ENCODE measurements at places on chromosomes 5 and 9.
A peak's percentile ranks its signal among the peaks of the same experiment; 100 is the strongest.

- no peak for DNase-seq
These were observed 4.8 kb downstream of the PSMB7 start for GRCh38 chr9:124410321-124410913.

DNA sequence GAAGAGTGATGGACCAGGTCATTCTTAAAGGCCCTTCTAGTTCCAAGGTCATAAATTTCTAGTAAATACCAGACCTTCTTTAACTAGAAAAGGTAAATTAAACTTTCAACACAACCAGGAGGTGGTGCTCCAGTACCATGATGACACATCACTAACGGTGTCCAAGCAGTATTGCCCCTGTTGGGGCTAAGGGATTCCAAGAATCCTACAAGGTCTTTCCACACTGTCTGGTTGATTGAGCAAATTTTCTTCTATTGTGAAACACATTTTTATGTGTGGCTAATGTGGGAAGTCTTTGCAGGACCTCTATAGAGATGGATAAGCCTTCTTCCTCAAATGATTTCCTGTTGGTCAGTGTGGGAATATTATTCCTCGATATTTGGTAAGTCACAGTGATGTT lies 459.6 kb upstream of the PAPPA start:
- DNase-seq = peak; percentile 89

- DNase-seq = no peak
These were observed 84.2 kb downstream of the YIPF5 start for GRCh38 chr5:144086295-144086694.

DNA sequence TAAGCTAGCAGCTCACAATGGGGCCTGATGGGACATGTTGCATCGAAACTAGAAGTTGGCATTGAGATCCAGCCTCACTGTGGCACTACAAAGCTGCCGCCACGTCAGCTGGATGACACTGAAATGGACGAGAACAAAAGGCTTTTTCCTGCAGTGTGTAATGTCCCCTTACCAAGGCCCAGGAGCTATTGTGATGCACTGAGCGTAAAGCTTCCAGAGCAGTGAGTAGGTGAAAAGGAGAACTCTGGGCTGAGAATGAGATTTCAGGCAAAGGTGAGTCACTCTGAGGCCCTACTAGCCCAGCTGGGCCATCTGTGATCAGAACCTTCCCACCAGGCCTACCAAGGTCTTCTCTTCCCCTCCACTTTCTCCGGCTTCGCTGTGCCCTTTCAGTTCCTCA lies 528.1 kb upstream of the KLF4 start:
- DNase-seq = no peak

DNA sequence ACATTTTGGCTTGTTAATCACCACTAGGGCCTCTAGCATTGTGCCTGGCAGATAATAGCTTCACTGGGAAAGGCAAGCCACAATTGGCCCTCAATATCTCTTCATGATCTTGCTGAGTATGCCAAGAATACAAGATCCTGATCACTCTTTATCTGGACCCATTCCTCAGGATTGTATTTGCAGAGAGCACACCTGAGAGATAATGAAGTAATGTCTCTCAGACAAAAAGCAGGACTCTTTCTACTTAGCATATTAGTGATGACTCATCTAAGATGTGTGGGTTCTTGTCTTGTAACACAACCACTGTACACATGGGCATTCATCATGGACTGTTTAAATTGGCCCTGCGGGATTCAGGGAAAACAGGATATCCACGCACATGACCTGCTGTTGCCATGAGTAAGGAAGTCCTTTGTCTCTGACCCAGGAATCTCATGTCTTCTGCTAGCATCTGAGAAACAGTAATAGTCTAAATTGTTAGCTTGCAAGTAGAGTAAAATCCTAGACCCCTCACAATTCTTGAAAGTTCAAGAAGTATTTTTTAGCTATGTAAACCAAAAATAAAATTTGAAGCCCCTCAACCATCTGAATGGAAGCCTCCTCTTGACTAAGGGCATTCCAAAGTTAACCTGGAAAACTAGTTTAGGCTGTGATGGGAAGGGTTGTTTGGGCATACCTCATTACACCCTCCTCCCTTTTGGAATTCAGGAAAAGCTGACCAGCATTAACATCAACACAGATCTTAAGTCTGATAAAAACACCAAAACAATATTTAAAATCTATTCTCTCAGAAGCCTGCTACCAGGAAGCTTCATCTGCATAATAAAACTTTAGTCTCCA lies 28.0 kb upstream of the NFIL3 start:
- no peak for DNase-seq

- peak; percentile 63 for DNase-seq
These were observed 8.4 kb upstream of the SETD9 start for GRCh38 chr5:56900858-56901578.

DNA sequence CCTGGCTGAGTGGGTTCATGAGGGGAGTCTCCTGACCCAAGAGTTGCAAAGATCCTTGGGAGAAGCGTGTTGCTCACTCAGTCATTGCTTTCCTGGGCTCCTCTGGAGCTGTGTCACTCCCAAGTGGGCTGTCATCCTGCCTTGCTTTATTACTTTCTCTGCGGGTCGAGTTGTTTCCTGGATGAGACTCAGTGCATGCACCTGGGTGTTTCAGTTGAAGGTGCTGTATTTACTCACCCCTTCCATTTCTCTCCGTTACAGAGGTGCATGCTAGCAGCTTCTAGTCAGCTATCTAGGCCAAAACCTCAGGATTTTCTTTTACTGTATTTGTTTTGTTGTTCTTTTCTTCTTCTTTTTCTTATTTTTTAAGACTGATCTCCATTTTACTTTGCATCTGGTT lies 785.5 kb upstream of the EDIL3 start:
- no peak for DNase-seq

- no peak for DNase-seq
These were observed 262.8 kb upstream of the CDH6 start for GRCh38 chr5:30930736-30931135.

- DNase-seq = peak; percentile 62
These were observed 66.4 kb downstream of the MACROH2A1 start for GRCh38 chr5:135332519-135333150.

DNA sequence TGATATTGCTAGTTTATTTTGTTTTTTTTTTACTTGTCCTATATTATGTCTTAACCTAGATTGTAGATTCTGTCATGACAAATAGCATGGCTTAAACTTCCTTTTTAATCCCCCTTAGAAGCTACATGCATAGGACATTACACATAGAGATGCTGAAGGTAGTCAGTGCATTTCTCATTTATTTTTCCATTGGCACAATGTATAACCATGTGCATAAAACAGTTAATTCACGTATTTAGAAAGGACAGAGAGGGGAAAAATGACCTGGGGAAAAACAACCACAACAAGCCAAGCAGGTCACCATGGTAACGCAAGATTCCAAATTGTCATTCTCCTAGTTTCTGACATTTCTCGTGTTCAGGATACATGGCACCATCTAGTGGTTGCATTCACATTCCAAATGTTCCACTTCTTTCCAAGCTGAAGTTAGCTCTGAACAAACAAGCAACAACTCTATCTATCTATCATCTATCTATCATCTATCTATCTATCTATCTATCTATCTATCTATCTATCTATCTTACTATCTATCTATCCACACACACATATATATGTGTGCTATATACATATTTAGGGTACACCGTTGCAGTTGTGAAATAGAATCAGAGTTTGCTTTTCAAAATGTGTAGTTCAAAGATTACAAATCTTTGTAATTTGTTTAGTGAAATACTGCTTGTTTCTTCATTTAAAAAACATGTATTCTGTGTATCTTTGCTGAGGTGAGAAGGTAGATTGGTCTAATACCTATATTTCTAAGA lies 487.2 kb upstream of the ST8SIA4 start:
- DNase-seq = peak; percentile 56

GRCh38 chr5:167271511-167271910 lies 1019.9 kb upstream of the WWC1 start:
- no peak for DNase-seq

GRCh38 chr9:36968574-36969215 lies 65.4 kb downstream of the PAX5 start:
- DNase-seq = no peak

GRCh38 chr9:120767451-120767850 lies 25.8 kb downstream of the FBXW2 start:
- no peak for DNase-seq

- DNase-seq = peak; percentile 27
These were observed 15.0 kb downstream of the GLIPR2 start for GRCh38 chr9:36151316-36152210.

GRCh38 chr5:52800394-52801213 lies 12.9 kb downstream of the ITGA1 start:
- peak; percentile 46 for DNase-seq

GRCh38 chr5:26869781-26870180 lies 168.6 kb downstream of the CDH9 start:
- no peak for DNase-seq

DNA sequence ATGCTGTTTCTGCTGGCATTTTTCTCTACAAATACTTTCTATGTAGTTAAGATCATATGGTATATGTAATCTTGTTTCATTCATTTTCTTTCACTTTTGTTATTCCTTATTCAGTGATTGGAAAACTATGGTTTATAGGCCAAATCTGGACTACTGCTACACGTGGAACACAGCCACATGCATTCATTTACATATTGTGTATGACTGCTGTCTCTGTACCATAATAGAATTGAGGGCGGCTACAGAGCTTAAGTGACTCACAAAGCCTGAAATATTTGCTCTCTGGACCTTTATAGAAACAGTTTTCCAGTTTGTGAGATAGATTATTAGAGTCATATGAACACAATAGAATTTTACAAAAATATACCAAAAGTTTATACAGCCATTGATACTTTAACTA lies 133.6 kb upstream of the CDKN2B start:
- DNase-seq = no peak

GRCh38 chr9:31736581-31737179 lies 647.8 kb upstream of the ACO1 start:
- no peak for DNase-seq

DNA sequence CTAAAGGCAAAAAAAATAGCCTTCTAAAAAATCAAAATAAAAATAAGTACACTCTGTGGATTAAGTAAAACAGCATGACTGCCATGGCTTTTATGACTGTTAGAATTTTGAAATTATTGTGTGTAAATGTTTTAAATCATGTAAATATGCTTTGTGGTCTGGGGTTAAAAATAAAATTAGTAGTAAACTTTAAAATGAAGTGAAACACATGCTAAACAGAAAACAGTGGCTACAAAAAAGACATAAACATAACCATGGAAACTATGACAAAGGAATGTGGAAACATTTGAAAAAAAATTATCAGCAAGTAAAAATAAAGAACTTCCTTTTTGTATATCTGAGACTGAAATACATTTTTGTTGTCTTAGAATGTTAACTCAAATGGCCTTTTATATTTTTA lies 134.5 kb upstream of the SPEF2 start:
- DNase-seq = no peak

GRCh38 chr9:88536023-88536324 lies 996 bp downstream of the NXNL2 start:
- DNase-seq = no peak

GRCh38 chr9:89525446-89526374 lies 27.8 kb upstream of the SEMA4D start:
- no peak for DNase-seq

DNA sequence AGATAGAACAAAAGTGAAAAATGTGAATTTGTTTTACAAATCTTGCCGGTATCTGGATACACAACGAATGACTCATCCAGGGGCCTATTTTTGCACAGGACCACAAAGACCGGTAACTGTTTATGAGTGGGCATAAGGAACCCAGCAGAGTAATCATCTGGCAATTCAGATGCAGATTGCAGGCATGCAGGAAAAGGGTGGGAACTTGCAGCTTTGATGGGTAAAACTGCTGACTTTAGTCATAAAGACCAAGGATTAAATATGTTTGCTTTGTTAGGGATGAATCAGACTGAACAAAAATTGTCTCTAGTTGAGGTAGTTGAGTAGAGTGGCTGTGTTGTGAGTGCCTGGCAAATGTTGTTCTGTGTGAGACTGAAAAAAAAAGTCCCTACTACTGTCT lies 309.6 kb upstream of the CCNH start:
- DNase-seq = peak; percentile 1

GRCh38 chr5:127906562-127907204 lies 176.9 kb upstream of the SLC12A2 start:
- DNase-seq = no peak

GRCh38 chr9:111744363-111744762 lies 50.4 kb downstream of the SHOC1 start:
- DNase-seq = no peak

DNA sequence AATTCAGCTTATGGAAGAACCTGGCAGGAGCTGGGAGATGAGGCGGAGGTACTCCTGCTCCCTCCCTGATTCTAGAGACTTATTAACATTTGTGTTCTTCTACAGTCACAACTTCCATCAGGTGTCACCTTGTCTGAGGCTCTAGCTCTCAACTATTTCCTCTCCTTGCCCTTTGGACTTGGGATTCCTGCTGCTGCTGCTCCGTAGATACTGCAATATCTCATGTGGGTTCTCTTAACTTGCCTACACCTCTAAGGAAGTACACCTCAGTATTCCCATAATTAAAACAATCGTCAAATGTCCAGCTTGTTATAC lies 21.2 kb downstream of the ANXA1 start:
- no peak for DNase-seq

DNA sequence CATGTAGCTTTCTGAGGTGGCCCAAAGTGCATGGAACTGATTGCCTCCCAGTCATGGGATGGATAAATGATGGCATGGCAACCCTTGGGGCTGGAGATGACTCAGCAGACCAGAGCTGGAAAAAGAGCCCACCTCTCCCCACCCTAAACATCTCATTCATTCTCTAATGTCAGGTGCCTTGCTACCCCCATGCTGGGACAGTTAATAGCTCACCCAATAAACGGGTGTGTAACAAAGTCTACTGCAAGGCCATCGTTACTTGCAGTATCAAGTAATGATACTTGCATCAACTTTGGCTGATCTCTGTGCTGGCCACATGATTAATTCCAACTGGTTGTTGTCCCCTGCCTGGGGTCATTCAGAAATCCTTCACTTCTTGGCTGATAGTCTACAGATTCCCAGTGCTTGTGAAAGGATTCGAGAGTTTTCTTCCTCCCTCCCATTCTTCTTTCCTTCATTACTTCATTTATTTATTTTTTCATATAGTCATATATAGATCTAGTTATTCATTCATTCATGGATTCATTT lies 122.8 kb upstream of the TRIM32 start:
- no peak for DNase-seq

DNA sequence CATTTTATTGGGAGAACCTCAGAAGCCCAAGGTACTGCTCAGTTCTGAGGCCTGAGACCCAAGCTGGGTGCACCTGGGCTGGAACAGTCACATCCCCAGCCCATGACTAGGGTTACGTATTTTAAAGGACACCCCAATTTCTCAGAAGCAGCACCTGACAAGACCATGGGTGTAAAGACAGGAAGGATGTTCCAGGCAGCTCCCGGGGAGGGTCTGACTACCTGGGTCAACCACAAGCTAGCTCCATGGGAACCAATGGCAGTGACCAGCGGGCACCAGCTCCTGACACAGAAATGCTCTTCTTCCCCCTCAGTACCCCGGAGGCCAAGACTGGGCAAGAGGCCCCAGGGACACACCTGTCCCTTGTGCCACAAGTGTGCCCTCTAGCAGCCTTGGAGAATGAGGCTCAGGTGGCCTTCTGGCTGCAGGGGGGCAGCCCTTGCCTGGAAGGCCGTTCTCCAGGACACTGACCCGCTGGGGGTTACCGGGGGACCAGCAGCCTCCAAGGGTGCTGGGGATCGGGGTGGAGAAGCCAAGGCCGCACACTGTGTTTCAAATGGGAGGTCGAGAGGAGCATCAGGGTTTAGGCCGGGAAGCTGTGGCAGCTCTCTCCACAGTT lies 52.6 kb downstream of the IPPK start:
- no peak for DNase-seq
